ENCODE measurements at places on chromosomes 1 and 21.
A peak's percentile ranks its signal among the peaks of the same experiment; 100 is the strongest.

GRCh38 chr1:161402446-161402845 lies 34.8 kb upstream of the CFAP126 start:
- no peak for DNase-seq

DNA sequence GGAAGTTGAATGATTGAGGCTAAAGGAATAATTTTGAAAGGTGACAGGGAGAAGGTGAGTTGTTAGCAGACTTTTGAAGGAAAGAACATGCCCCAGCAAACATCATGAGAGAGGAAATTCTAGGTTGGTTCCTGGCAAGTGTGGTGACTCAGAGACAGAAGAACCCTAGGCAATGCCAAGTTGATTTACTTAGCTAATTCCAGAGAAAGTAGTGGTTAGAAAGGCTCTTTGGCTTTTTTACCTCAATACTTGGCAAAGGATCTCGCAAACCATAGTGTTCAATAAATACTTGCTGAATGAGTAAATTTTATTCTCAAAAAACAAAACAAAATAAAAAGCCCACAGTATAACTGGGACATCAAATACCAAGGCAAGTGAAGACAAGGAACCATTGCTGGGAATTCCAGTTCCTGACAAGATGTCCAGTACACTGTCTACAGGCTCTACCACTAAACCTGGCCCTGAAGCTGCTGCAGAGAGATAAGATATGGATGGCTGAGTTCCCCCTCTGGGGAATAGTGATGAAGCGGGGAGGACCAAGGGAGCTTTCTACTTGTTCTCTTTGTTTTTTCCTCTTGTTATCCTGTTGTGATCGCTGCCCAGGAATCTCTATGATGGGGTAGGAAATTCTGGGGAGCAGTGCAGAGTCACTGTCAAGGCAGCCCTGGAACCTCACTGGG lies 48.2 kb downstream of the IL12RB2 start:
- DNase-seq: no peak

DNA sequence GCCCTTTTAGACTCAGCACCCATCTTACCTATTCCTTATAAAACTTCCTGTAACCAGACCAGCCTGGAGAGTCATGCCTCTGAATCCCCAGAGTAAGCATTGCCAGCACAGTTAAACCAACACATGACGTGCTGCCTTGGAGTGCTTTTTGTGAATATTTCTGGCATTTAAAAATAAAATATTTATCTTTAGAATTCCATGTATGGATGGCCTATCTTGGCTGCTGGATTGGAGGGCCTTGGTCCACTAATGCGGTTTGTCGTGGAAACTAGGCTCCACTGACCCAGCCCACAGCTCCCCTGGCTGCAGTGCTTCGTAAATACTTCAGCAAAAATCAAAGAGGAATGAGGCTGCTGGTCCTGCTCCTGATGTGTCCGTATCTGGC lies 17.5 kb downstream of the MTARC1 start:
- no peak for DNase-seq

GRCh38 chr21:45080232-45080631 lies 5.9 kb downstream of the ADARB1 start:
- no peak for DNase-seq

DNA sequence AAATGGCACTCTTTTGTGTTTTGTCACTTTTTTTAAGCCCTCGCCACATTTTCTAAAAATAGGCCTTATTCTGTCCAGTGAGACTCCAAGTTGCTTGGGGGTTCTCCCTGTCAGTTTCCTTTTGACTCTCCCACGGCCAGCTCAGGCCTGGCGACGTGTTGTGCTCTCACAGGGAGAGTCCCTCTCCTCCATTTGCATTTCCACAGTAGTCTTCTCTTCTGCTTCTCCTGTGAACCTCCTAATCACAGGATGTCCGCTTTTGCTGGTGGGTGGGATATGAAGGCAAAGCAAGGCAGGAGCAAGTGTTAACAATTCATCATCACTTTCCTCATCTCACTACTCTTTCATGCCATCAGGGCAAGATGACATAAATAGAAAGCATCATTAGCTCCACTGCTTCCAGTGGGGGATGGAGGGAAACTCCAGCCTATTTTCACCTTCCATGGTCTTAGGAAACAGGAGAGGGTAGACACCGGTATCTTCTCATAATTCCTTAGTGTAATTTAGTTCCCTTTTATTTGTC lies 99.8 kb downstream of the INTS7 start:
- DNase-seq: no peak

GRCh38 chr1:6923955-6924881 lies 139.0 kb downstream of the CAMTA1 start:
- DNase-seq: no peak

- no peak for DNase-seq
Measured at GRCh38 chr1:33392206-33392605, 38.7 kb downstream of the PHC2 start.

- no peak for DNase-seq
Measured at GRCh38 chr21:45039317-45040156, 34.8 kb upstream of the ADARB1 start.

DNA sequence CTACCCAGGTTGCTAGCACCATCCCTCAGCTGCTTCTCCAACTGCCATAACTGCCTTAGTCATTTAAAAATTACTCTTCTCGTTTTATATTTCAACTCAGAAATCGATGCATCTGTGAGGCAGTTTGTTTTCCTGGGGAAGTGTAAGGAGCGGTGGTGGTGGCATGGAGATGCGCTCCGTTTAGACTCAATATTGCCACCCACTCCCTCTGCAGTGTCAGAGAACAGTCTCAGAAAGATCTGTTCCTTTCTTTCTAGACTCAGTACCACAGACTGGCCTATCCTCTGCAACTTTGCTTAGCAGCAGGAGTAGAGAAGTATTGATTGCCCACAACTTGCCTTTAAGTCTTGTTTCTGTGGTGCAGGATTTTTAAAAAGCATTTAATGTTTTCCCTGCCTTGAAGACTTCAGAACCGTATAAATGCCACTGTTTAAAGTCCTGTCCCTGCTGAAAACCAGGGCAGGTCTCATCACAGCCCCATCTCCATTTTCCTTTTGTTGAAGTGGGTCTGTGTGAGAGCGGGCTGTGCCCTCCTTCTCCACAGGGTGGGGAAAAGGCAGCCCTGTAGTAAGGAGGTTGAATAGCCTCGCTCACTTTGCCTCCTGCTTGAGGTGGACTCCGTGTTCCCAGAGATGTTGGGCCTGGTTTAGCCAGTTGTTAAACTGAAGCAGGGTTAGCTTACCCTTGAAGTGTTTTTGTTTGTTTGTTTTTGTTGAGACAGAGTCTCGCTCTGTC lies 105.2 kb downstream of the NFIA start:
- DNase-seq: no peak

- no peak for DNase-seq
Measured at GRCh38 chr1:91877574-91878208, 8.3 kb downstream of the TGFBR3 start.

GRCh38 chr1:178960482-178961240 lies 65.0 kb upstream of the FAM20B start:
- DNase-seq: no peak

DNA sequence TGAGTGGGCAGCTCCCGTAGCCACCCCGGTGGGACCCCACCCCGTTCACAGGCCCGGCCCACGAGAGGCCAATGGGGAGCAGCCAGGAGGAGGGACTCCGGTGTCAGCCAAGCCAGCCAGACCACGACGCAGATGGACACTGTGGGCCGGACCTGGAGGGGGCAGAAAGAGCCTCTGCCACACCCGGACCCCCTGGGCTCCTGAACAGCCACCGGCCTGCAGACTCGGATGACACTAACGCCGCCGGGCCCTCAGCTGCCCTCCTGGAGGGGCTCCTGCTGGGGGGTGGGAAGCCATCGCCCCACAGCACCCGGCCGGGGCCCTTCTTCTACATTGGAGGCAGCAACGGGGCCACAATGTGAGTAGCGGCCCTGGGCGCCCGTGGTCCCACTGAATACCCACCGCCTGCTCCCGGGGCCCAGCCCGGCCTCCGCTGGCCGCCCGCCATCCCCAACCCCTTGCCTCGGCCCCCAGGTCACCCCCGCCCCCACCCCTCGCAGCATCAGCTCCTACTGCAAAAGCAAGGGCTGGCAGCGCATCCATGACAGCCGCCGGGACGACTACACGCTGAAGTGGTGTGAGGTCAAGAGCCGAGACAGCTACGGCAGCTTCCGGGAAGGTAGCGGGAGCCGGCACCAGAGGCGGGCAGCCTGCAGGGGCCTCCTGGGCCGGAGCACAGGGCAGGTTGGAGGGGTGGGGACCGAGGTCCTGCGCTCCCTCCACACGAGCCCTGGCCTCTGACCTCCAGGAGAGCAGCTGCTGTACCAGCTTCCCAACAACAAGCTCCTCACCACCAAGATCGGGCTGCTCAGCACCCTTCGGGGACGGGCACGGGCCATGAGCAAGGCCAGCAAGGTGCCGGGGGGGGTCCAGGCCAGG lies 6.5 kb downstream of the TTLL10 start:
- peak; percentile 60 for DNase-seq

GRCh38 chr1:31757989-31758388 lies 6.2 kb downstream of the ADGRB2 start:
- no peak for DNase-seq

DNA sequence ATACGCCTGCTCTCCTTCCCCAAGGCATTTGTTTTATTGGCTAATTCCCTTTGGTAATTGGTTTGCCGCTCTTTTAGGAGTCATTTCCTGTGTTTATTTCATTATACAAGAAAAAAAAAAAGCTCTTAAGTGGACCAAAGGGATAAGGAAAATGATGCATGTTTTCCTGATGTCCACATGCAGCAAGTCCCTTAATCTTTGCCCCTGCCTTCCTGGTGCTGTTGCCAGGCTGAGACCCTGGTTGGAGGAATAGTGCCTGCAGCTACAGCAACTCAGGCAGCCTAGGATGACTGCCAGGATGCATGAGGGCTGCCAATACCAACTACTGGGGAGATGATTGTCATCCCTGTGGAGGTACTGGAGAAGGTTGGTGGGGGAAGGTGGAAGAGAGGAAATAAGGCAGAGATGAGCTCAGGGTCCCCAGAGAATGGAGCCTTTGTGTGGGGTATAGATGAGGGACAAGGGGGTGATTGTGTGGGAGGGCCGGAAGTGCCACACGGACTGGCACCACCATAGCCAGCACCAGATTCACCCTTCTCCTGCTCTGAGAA lies 6.1 kb upstream of the GATAD2B start:
- no peak for DNase-seq

- DNase-seq: no peak
Measured at GRCh38 chr1:18948048-18948912, 8.2 kb downstream of the IFFO2 start.

- no peak for DNase-seq
Measured at GRCh38 chr1:103561643-103562395, 9.6 kb upstream of the AMY2B start.

DNA sequence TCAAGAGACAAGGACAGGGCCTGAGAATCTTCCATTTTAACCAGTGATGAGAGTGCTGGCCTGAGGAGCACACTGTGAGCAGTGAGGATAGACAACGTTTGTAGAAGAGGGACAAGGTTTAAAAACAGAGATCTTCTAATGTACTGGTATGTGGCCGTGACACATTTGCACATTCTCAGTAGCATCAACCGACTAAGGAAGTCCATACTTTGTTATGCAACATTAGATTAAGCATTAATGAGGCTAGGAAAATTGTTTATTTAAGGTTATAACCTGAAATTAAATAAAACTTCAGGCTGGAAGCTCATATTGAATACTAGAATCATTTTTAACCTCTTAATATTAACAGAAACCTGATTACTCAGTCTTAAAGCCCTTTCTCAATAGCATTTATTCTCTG lies 99.0 kb downstream of the SLC45A1 start:
- no peak for DNase-seq

DNA sequence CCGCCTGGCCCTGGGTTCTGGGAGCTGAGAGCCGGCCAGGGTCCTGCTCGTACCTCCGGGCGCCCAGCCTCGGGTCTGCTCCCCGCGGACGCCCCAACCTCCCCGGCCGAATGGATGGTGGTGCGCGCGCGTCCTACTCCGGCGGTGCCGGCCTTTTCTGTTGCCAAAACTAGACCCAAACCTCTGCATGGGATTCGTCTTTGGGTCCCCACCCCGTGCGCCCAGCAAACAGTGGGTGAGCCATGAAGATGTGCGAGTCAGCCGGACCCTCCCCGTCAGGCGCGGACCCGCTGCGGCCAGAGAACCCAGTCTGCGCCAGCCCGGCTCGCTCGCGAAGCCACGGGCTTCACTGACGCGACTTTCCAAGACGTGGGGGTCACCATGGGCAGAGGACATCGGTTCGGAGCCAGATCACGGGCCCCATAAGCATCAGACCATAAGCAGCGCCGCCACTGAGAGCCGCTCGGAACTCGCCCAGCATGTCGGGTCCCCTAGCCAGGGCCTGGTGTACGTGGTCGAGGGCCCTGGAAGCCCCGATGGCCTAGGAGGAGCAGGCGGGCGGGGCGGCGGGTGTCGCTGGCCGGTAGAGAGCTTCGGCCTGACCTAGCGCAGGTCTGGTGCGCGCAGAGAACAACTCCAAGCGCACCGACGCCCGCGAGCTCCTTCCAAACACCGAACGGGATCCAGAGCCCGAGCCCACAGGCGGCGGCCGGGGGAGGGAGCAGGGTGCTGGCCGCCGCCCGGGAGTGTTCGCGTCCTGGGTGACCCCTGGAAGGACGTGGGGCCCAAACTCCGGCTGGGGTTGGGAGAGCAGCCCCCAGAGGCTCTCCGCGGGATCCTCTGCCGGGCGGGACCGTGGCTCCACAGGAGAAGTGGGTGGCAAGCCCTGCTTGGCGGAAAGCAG lies 1.0 kb upstream of the TP73 start:
- DNase-seq: peak; percentile 71

GRCh38 chr1:150931773-150932172 lies 5.6 kb downstream of the SETDB1 start:
- no peak for DNase-seq
